NCI-H460 (cell line): ENCODE measurements at places on chromosomes 3 and 15. TPM values are rescaled to one million over a fixed set of nuclear protein-coding genes. Genes with fewer than 3 reads are reported as not detected.

GRCh38 chr15:70406617-70407335 lies 309.1 kb upstream of the TLE3 start:
- DNase-seq = no peak

GRCh38 chr3:158264894-158265293 lies 155.0 kb downstream of the RSRC1 start:
- DNase-seq = no peak

GRCh38 chr3:196124608-196125007 lies 42.7 kb upstream of the TFRC start:
- no peak for DNase-seq

GRCh38 chr15:45326741-45327140 lies 51.6 kb downstream of the GATM start:
- DNase-seq = no peak

- no peak for DNase-seq
Measured at GRCh38 chr15:99850517-99850916, 117.3 kb upstream of the LYSMD4 start.

DNA sequence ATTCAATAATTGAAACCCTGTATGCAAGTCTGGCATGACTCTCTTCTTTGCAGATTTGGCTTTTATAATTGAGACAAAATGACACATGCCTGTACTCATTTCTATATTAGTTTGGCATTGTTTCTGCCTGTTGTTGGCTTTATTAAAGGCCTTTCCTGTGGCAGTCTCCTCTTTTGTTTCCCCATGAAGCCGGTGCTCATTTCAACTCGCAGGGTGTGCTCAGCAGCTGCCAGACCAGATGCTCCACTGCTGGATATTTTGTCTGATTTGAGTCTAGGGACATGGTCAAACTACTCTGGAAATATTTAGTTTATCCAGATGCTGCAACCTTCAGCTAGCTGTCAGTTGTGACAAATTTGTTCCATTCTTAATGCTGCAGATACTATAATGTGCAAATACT lies 445.3 kb downstream of the NAALADL2 start:
- DNase-seq = no peak

DNA sequence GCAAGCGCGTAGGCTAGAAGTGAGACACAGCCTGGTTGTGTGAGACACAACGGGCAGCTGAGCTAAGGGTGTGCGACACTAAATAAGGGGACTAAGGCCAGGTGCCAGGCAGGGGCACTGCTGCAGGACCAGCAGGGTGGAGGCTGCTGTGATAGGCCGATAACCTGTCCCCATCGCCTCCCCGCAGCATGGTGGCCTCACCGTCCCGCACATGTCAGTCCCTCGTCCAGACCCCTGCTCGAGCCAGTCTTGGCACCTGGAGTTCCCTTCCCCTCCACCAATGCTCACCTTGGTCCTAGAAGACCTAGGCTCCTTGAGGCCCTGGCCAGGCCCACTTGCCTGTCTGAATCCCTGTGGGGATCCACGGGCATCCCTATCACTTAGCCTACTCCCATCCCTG lies 96.1 kb downstream of the HMG20A start:
- DNase-seq = no peak

GRCh38 chr3:134708671-134709070 lies 57.8 kb upstream of the KY start:
- no peak for DNase-seq

DNA sequence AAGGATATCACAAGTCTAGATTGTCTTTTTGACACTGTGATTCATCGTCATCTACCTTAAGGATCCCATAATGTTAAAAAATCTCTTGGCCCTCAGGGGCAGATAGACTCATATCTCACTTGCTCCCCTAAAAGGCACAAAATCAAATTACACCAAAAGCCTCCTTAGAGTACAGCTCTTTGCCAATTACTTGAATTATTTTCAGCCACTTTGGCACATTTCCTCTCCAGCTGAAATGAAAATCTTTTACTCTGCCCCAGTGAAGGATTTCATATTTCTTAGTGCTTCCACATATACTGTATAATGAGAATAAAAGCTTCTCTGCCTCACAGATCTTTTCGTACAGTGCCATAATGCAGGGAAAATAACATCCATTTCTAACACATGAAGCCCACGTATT lies 190.7 kb upstream of the GBE1 start:
- DNase-seq = no peak

DNA sequence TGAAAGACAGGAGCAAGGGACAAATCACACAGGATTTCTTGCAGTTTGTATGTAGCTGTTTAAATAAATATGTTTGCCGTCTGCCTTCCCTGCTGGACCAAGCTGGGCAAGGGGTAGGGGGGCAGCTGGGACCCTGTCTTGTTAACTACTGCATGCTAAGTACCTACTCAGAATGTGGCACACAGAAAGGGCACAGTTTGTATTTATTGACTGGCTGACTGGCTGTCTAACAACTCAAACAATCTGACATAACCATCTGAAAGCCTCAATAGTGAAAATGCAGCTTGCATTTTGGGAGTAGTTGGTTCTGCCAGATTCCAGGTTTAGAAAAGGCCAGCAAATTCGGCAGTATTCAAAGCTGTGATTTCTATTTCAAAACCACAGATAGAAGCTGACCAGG lies 16.6 kb upstream of the MAGI1 start:
- no peak for DNase-seq

Gene HTR3C
- total RNA-seq = not detected in 2 replicates

Gene HTR3E
- not detected in 2 replicates for total RNA-seq
